ENCODE measurements at places on chromosomes 4 and X.

DNA sequence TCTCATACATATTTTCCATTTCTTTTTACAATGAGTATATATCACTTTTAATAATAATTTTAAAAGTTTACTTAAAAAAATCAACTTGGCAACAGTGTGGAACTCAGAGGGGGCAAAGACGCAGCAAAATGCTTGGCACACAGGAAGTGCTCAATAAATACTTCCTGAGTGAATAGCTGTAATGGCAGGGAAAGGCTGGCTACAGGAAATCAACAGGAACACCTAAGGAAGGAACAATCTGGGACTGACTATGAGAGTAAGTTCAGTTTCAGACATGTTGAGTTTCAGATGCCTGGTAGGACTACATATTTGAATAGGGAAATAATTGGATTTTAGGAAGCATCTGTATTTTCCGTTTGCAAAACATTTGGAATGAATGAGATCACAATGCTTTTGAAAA, 137.6 kb downstream of the SCLT1 start:
- DNase-seq = no peak

- no peak for DNase-seq
Measured at GRCh38 chr4:121096191-121096590, 23.9 kb upstream of the NDNF start.

DNA sequence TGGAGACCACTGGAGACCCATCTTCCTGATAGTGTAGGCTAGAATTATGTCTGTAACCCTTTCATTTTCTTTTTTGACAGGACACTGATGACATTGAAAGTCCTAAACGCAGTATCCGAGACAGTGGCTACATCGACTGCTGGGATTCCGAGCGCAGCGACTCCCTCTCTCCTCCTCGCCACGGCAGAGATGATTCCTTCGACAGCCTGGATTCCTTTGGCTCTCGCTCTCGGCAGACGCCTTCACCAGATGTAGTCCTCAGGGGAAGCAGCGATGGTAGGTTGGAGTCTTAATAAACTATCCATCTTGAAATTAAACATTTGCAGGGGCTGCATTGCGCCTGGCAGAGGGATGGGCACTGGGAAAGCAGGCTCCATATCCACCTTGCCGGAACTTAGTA, 75.4 kb downstream of the LIMCH1 start:
- no peak for DNase-seq

- DNase-seq = no peak
Measured at GRCh38 chr4:76704133-76704881, 193.6 kb downstream of the SOWAHB start.

GRCh38 chr4:78004270-78004669, 52.9 kb upstream of the FRAS1 start:
- DNase-seq = no peak

GRCh38 chr4:88775529-88775928, 77.9 kb upstream of the NAP1L5 start:
- no peak for DNase-seq
